ENCODE measurements at places on chromosomes 16 and 17. TPM values are rescaled to one million over a fixed set of nuclear protein-coding genes. Genes with fewer than 3 reads are reported as not detected.
A peak's percentile ranks its signal among the peaks of the same experiment; 100 is the strongest.

DNA sequence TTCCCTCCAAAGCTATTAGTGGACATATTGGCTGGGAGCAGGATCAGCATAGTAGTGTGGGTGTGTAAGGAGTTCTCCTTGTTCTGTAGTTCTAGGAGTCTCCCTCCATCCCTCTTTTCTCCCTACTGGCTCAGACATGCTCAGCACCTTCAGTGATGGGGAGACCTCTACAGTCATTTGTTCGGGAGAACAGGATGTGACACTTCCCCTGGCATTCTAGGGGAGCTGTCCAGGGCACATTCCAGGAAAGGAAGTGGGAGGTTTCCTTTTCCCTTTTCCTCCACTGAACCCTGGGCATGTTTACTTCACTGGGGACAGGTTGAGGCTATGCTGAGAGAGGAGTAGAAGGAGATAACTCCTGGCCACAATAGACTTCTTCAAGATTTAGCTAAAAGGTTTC, 86.5 kb downstream of the MYH13 start:
- peak; percentile 42 for DNase-seq
- H3K27ac ChIP-seq, result no peak overlapping the region
- no peaks in the 10 kb centered on the region for H3K36me3 ChIP-seq
- no peaks in the 10 kb centered on the region for H3K4me1 ChIP-seq

Gene TBC1D26
- not detected for total RNA-seq

GRCh38 chr16:69595127-69596036, 29.6 kb downstream of the NFAT5 start:
- H3K36me3 ChIP-seq, result no peaks in the 10 kb centered on the region
- no peak overlapping the region for H3K27ac ChIP-seq
- no peaks in the 10 kb centered on the region for H3K4me1 ChIP-seq
- DNase-seq, result no peak
- no peak overlapping the region for H3K4me3 ChIP-seq

- peak overlapping the region; percentile 97 for H3K27ac ChIP-seq
- H3K4me3 ChIP-seq, result peak overlapping the region; percentile 77
- no peaks in the 10 kb centered on the region for H3K4me1 ChIP-seq
- peak; percentile 88 for DNase-seq
- no peaks in the 10 kb centered on the region for H3K36me3 ChIP-seq
Measured at GRCh38 chr16:67530013-67530939, 1.6 kb downstream of the RIPOR1 start.

DNA sequence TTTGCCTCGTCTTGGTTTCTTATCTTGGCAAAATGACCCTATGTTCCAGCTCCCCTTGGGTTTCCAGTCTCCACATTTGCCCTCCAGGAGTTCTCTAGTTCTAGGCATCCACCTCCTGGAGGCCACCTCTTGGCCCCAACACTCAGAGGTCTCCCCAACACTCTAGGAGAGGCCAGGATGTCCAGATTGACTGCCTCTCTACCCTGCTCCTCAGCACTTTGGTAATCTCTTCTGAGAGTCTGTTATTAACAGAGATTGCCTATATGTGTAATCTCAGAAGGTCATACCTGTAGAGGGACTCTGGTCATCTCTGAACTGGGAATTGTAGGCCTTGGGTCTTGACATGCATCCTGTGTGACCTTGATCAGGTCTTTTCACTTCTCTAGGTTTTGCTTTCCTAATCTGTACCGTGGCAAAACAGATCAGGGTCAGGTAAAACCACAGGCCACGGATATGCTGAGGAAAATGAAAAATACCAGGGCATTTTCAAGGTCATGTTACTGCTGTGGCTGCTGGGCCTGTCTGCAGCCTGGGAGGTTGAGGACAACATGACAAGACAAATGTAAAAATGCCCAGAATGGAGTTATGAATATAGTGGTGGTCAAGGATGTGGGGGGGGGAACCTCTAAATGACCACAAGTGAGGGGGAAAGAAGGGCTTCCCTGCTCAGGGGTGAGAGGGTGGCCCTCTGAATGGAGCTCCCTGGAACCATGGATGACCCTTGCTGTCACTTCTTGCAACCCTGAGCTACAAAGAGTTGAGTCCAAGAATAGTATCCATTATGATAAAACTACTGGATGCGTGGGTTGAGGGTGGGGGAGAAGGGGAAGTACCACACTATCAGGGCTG, 5.0 kb upstream of the CCL4L2 start:
- H3K36me3 ChIP-seq, result no peaks in the 10 kb centered on the region
- no peak overlapping the region for H3K4me3 ChIP-seq
- no peaks in the 10 kb centered on the region for H3K27me3 ChIP-seq
- DNase-seq, result no peak

DNA sequence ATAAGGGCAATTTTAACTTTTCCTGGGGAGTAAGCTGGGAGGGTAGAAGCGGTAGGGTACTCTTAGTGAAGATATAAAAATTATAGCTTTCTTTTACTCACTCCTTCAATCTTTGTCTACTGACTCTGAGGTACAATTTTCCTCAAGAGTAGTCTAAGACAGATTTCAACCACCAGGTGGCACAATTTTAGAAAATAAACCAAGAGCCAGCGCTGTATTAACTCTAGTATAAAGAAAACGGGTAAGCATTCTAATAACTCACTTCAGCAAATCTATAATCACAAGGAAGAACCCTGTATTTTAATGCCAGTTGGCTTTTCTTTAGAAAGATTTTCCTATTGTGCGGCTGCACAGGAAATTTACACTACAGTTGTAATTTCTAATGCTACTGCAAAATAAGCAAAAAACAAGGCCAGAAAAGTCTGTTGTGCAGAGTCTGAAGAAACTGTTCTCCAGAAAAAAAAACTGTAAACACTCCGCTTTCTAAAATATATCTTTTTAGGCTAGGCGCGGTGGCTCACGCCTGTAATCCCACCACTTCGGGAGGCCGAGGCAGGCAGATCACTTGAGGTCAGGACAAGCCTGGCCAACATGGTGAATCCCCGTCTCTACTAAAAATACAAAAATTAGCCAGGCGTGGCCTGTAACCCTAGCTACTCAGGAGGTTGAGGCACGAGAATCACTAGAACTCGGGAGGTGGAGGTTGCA, 1.9 kb downstream of the CMC2 start:
- peak overlapping the region; percentile 98 for H3K27ac ChIP-seq
- DNase-seq, result no peak
- H3K4me3 ChIP-seq, result peak overlapping the region; percentile 79
- H3K4me1 ChIP-seq, result peaks cover 30% of the 10 kb centered on the region
- H3K36me3 ChIP-seq, result no peaks in the 10 kb centered on the region

GRCh38 chr17:81912441-81913309, 1.5 kb upstream of the PCYT2 start:
- H3K27me3 ChIP-seq, result no peaks in the 10 kb centered on the region
- H3K36me3 ChIP-seq, result peaks cover 27% of the 10 kb centered on the region
- no peak for DNase-seq
- H3K27ac ChIP-seq, result no peak overlapping the region

Gene ATP2A3
- 12.2 TPM for total RNA-seq

- peak overlapping the region; percentile 77 for H3K27ac ChIP-seq
- DNase-seq, result peak; percentile 90
- no peaks in the 10 kb centered on the region for H3K36me3 ChIP-seq
Measured at GRCh38 chr16:73000020-73000906, 47.7 kb downstream of the ZFHX3 start.

Gene MMP25
- total RNA-seq, result 1.7 TPM
